CD4-positive, alpha-beta T cell treated with Interleukin-21 for 1 hour (primary cell): ENCODE measurements at places on chromosomes 13 and 19.

DNA sequence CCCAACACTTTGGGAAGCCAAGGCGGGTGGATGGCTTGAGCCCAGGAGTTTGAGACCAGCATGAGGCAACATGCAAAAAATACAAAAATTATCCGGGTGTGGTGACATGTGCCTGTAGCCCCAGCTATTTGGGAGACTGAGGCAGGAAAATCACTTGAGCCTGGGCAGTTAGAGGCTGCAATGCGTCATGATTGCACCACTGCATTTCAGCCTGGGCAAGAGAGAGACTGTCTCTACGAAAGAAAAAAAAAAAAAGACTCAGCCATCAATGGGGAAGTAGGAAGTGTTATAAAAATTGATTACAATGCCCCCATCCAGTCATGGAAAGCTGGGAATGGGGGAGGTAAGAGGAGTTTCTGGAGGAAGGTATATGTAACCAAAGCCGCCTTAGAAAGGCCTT, 5.4 kb downstream of the TYK2 start:
- DNase-seq: no peak

GRCh38 chr13:49681842-49682435, 9.3 kb downstream of the EBPL start:
- no peak for DNase-seq

GRCh38 chr19:42250183-42250665, 4.7 kb downstream of the ERF start:
- DNase-seq: peak; percentile 22

- DNase-seq: no peak
Measured at GRCh38 chr19:55257461-55258420, 1.1 kb downstream of the PPP6R1 start.

DNA sequence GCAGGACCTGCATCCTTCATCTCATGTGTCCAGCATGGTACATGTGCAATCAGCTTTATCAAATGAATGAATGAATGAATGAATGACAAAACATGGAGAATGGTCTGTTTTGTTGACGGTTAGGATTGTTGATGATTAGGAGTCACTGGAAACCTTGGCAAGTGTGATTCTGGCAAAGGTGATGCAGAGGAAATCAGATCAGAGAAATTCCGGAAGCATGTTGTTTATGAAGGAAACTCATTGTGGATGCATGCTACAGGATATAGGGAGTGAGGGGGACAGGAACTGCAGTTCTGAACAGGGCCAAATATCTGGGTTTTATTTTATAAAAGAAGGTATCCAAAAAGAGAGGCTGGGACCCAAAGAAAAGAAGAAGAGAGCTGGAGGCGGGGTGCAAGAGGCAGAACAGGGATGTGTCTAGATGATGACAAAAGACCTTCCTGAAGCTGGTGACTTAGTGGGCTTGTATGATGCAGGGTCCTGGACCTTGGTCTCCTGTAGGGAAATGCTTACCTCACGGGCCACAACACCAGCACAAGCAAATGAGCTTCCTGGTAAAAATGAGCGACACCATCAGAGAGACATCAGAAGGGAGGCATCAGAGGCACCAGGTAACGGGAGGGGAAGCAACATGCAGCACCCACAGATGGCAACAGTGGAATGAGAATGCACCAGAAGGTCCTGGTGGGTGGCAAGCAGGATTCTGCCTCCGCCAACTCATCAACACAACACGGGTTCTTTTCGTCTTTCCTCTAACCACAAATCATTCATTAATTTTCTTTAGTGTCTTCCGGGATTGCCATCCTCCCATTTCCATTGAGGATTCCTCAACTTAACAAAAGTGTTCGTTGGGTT, 159.6 kb downstream of the FOXO1 start:
- DNase-seq: no peak

DNA sequence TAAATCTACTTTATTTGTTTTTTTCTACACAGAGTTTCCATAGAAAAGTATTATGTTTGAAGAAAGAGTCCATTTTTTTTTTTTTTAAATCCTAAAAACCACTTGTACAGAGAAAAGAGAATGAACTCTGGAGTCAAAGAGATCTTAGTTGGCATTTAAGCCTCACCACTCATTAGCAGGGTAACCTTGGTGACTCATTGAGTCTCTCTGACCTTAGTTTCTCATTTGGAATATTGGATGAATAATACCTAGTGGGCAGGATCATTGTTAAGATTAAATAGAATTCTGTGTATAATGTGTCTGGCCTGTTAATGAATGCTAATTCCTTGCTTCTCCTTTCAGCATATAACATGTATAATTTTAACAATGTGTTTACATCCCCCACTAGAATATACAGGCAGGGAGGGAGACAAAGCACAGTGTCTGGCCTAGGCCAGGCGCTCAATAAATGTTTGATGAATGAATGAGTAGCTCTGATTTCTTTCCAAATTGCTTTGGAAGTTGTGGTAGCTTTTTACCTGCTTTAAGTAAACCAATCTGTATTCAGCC, 48.7 kb upstream of the MYCBP2 start:
- no peak for DNase-seq

DNA sequence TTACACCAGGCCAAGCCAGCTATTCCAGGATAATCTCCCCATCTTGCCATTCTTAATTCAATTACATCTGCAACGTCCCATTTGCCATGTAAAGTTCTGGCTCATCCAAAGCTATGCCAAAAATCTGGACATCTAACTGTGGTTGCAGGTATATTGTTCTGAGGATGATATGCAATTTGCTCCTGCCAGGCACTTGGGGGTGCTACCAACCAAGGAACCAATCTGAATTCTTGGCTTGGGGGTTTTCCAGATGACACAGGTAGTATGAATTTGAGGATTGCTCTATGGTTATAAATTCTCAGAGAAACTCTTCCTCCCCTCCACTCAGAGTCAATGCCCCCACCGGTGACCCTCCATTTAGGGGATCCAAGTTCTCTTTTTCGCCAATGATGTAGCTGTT, 33.0 kb downstream of the CRYL1 start:
- peak; percentile 49 for DNase-seq

GRCh38 chr19:56108447-56109195, 12.5 kb downstream of the ZNF787 start:
- no peak for DNase-seq

DNA sequence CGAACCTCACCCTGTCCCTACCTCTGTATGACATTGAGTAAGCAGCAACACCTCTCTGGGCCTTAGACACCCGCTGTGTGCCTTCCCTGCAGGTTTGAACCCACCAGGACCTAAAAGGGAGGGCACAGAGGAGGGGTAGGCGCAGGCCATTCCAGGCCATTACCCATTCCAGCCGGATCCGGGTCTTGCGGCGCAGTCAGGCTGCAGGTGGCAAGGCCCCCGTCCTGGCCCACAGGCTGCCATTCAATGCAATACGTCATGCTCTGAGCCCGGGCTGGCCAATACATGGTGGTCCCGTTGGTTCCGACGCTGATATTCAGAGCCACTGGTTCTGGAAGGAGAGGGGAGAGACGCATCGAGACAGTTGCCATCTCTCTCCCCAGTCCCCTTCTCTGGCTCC, 17.4 kb downstream of the IL12RB1 start:
- no peak for DNase-seq

GRCh38 chr19:4103080-4103433, 20.9 kb downstream of the MAP2K2 start:
- no peak for DNase-seq

GRCh38 chr19:38956264-38956663, 19.3 kb downstream of the FBXO17 start:
- no peak for DNase-seq

DNA sequence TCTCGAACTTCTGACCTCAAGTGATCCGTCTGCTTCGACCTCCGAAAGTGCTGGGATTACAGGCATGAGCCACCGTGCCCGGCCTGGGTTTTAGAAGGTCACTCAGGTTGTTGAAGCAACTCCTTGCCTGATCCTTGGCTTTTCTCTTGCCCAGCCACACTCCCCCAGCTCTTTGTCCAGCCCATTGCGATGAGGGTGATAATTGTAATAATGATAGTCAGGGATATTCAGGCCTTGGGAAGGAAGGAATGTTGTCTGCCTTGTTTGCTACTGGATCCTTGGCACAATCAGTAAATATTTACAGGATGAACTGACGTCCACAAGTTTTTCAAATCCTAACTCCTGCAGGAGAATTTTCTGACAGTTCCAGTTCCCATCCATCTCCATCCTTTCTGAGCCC, 1.8 kb downstream of the THOP1 start:
- DNase-seq: no peak

GRCh38 chr13:65834897-65835296, 1395.2 kb downstream of the PCDH9 start:
- DNase-seq: no peak

GRCh38 chr13:26184791-26185250, 37.3 kb downstream of the RNF6 start:
- peak; percentile 81 for DNase-seq

DNA sequence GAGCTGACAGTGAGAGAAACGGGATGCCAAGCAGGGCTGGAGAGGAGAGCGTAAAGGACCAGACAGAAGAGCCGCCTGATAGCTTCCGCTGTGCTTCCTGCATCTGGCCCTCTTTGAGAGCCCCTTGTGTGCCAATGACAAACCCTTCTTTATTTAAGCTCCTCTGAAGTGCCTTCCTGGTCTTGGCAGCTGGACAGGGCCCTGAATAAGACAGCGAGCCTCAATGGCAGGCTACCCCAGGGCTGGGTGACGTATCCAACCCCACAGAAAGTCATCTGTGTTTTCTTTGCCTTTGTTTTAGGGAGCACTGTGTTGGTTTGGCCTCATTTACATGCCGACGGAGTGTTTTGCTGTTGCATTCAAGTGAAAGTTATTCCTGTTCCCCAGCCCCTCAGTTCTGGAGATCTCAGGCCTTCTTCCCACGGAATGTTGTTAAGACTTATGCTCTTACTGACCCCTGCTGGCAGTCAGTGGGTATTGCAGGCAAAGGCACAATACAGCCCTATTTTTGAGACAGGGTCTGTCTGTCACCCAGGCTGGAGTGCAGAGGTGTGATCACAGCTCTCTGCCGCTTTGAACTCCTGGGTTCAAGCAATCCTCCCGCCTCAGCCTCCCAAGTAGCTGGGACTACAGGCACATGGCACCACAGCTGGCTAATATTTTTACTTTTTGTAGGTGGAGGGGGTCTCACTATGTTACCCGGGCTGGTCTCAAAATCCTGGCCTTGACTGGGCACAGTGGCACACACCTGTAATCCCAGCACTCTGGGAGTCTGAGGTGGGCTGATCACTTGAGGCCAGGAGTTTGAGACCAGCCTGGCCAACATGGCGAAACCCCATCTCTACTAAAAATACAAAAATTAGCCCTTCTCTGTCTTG, 16.8 kb downstream of the CCL25 start:
- DNase-seq: no peak

DNA sequence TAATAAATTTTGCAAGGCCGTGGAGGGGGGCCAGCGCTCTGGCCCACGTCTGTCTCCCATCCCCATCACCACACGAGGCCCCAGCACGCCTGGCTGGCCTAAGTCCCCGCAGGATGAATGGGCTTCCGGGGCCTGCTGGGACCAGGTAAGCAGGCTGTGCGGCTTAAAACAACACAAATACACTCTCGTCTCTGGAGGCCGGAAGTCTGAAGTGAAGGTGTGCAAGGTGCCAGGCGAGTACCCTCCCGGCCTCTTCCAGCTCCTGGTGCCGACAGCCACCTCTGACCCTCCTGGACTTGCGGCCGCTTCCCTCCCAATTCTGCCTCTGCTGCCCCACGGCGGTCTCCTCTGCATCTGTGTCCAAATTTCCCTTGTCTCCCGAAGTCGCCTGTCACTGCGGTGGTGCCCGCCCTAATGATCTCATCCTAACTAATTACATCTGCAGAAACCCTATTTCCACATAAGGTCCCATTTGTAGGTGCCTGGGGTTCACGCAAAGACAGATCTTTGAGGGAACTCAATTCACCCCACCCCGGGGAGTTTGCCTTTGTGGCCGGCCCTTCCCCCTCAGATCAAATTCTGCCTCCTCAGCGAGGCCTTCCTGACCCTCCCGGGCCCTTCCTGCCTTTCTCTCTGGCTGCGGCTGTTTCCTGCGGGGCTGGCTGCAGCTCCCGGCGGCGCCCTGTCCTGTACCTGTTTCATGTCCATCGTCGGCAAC, 8.1 kb upstream of the PTBP1 start:
- DNase-seq: no peak

DNA sequence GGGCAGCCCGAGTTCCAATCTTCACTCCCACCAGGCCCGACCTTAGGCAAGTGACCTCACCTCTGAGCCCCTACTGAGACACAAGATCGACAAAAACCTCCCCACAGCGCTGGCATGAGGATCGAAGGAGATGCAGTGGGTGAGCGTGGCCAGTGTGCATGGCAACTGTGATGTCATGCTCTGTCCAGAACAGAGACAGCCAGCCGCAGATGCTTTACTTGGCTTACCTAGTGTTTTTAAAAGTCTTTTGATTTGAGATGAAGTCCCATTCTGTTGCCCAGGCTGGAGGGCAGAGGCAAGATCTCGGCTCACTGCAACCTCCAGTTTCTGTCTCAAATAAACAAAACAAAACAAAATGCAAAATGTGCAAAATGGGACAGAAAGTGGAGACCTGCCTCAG, 47.4 kb upstream of the CCNE1 start:
- DNase-seq: no peak

DNA sequence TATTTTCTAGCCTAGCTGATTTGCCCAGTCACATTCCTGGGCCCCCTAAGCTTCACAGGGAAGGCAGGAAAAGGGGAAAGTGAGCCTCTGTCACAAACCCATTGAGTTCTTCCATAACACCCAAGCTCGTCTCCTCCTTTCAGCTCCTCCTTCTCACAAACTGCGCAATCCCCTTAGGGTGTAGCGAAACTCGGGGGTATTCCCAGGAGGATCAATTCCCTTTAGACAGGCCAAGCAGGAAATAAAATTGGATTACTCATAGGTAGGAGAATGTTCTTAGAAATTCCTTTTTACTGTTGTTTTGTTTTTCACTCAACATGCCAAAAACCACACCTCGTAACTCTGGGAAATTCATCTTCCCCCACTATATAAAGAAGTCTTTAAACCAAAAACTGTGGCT, 139.3 kb downstream of the IRS2 start:
- DNase-seq: no peak

DNA sequence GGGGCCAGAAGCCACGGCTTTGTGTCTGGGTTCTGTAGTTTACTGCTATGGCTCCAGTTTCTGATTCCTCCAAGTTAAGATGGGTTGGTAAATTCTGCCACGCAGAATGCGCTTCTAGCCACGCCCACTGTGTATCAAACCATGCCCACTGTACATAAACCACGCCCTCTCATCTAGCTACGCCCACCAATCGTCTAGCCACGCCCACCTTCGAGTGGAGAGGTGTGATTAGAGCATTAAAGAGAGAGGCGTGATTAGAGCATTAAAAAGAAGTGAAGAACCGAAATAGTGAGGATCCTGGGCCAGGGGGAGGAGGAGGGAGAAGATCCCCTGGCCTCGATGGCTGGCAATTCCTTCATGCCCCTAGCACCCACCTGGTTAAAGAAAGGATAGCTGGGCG, 43.7 kb upstream of the ADGRE5 start:
- DNase-seq: peak; percentile 67
